Activated T-cell treated with anti-CD3 and anti-CD28 coated beads for 1 hour (primary cell): ENCODE measurements at places on chromosomes 6 and 20.

GRCh38 chr6:107656401-107656800 is 166.5 kb downstream of the SOBP start:
- no peak for DNase-seq

GRCh38 chr6:115004204-115004603 is 661.4 kb upstream of the HS3ST5 start:
- DNase-seq: no peak

GRCh38 chr6:139355777-139356445 is 18.5 kb downstream of the CITED2 start:
- no peak for DNase-seq

DNA sequence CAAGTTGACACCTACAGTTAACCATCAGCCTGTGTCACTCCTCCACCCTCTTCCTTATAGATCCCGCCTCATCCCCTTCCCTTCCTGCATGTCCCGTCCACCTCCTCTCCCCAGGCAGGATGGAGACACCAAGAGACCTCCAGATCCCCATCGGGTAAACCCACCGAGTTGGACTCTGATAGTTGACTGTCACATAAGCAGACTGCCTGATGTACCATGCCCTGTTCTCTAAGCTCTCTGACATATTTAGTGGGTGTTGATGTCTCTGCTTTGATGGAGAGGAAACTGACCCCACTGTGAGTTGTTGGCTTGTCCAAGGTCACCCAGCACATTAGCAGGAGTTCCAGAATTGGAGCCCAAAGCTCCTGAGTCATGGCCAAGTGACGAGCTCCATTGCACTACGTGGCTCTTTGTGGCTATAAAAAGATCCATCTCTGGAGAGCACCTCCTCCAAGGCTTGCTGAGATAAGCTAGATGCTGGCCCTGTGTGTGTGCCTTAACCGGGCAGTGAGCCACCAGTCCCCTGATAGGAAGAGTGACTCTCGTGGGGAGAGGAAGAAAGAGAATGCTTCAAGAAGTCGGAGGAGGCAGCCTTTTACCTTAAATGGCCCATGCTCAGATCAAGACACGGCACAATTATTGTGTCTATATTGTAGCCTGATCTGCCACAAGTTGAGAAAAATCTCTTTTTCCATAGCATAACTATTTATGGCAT is 236.0 kb upstream of the ECI2 start:
- DNase-seq: no peak

GRCh38 chr6:25698631-25699030 is 46.6 kb downstream of the SCGN start:
- DNase-seq: no peak

GRCh38 chr6:24699521-24700359 is 19.2 kb downstream of the C6orf62 start:
- DNase-seq: no peak

GRCh38 chr6:113481910-113482309 is 375.2 kb upstream of the MARCKS start:
- DNase-seq: no peak

DNA sequence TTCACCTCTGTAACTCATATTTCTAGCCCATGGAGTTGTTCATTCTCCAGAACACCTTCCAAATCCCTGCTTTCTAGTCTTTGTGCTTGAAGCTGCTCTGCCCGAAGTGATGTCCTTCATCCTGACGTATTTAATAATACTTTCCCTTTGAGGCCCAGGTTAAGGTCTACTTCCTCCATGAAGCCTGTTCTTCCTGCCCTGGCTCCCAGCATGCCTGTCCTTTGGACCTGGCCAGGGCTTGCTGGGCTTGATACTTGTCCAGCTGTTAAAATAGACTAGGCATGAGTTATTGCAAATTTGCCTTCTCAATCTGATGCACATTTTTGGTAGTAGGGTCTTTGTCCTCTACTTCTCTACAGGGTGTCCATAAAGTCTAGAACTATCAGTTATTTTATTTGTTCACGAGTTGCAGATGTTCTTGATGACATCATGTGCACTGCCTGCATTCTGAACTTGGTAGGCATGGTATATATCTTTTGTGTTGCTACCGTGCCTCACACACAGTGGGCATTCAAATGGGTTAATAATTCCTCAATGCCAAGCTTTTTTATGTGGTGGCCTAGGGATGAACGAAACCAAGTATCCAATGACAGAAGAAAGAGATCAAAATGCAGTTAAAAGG is 3.1 kb upstream of the MAP7 start:
- no peak for DNase-seq

DNA sequence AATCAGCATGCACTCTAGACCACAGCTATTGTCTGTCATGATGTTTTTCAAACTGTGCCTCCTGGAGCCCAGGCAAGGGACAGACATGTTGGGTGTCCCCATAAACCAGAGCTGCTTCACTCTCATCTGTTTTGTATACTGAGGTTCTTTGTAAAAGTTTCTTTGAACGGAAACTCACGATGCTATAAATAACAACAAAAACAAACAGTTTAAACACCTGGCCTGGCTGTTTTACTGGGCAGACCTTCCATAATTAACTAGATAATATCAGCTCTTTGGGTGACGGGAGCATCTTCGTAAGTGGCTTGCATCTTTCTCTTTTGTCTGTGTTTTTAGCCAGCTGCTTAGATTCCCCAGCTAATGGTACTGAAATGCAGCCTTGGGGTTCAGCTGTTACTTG is 190.3 kb downstream of the ZDHHC14 start:
- DNase-seq: no peak

- DNase-seq: no peak
Measured at GRCh38 chr6:140677781-140678528, 1303.5 kb upstream of the CITED2 start.

- DNase-seq: no peak
Measured at GRCh38 chr6:170280689-170281045, 10.2 kb downstream of the DLL1 start.

DNA sequence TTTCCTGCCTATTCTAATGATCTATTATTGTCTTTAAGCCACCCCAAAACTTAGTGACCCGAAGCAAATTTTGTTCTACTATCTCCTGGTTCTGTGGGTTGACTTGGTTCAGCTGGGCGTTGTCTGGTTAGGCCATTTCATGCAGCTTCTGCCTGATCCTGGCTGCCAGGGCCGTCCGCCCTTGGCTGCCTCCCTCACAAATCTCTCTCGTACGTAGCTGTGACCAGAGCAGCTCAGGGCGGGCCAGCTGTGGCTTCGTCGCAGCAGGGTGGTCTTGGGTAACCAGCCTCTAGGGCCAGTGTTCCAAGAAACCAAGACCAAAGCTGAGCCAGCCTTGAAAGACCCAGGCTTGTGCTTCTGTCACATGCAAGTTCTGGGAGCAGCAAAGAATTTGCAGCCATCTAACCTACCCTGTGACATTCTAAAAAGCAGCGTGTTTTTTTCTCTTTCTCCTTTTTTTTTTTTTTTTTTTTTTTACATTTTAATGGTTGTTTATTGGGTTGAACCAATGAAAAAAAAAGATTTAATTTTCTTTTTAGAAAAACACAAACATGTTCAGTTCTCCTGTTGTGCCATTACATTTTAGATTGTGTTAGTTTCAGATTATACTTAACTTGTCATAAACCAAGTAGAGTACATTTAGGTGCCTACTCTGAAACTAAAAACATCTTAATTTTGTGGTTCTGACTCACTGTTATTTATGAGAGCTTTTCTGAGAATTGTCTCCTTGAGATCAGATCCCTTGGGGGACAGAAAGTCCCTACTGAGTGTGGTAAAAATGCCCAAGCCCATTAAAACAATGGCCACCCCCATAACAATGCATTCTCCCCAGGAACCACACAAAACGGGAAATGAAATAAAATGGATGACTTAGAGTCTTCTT is 83.9 kb downstream of the ZDHHC14 start:
- DNase-seq: no peak

DNA sequence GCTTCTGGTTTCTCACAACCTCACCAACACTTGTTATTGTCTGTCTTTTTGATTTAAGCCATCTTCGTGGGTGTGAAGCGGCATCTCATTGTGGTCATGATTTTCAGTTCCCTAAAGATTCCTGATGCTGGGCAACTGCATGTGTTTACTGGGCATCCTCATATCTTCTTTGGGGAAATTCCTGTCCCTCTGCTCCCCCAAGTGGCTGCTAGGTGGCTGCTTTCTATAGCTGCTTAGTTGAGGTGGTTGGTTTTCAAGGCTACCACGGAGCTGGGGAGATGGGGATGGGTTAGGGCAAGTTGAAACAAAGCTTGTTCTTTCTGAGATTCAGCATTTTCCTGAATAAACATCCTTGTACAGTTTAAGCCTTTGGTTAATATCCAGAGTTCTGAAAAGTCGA is 403.9 kb upstream of the SULF2 start:
- no peak for DNase-seq

GRCh38 chr6:50899306-50899870 is 80.7 kb downstream of the TFAP2B start:
- DNase-seq: no peak

DNA sequence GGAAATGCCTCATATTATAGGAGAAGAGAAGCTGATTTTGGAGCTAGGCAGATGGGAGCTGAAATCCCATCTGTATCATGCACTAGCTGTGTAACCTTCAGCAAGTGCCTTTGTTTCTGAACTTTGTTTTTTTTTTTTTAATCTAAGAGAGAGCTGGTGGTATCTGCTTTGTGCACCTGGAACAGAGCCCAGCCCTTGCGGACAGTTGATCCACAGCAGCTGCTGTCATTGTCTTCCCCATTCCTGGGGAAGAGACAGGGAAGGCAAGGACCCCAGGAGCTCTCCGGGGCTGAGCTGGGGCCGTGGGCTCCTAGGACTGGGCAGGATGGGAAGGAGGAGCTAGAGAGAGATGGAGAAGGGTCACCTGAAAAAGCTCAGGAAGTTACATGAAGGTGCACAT is 92.1 kb downstream of the SYNJ2 start:
- DNase-seq: no peak

GRCh38 chr6:83735461-83735860 is 26.6 kb upstream of the SNAP91 start:
- DNase-seq: no peak

GRCh38 chr6:121961619-121962125 is 437.8 kb upstream of the HSF2 start:
- no peak for DNase-seq

GRCh38 chr6:18488526-18489270 is 101.5 kb downstream of the RNF144B start:
- DNase-seq: no peak

GRCh38 chr20:34968042-34968775 is 12.5 kb downstream of the MYH7B start:
- no peak for DNase-seq

- no peak for DNase-seq
Measured at GRCh38 chr6:39932386-39932910, 1.8 kb downstream of the MOCS1 start.

GRCh38 chr6:3081960-3082359 is 13.7 kb downstream of the RIPK1 start:
- DNase-seq: no peak

DNA sequence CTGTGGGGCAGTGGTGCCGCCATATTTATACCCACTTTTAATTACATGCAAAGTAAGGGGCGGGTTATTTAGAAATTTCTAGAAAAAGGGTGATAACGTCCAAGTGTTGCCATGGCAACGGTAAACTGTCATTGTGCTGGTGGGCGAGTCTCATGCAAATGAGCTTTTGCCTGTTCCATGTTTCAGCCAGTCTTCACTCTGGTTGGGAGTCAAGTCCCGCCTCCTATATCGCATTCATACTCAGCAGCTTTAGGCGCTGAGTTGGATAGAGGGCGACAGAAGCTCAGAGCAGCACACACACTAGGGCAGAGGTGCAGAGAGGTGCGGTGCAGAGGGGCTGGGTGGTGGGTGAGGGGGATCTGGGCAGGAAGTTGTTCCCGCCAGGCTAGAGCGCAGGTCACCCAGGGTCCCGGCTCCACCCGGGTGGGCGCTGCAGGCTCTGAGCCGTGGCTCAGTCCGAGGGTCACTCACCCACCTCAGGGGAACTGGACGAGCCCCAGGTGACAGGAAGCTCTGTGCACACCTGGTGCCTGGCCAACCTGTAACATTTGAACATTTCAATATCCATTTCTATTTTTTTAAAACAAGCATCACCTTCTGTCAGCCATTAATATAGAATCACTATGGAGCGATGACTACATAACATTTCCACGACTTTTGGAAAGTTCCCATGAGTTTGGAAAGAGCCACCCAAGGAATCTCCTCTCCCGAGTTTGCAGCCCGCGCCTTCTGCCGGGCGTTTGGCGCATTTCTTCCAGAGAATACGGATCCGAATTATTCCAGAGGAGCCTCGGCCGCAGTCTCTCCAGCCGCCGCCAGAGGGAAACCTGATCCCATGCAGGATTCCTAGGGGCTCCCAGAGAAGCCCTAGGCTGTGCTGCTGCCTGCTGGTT is 89.1 kb upstream of the PHACTR3 start:
- no peak for DNase-seq

- no peak for DNase-seq
Measured at GRCh38 chr20:23346002-23346401, 4.6 kb upstream of the NXT1 start.

GRCh38 chr6:45323656-45324224 is 4.4 kb upstream of the RUNX2 start:
- DNase-seq: no peak

GRCh38 chr20:41693136-41693979 is 75.2 kb upstream of the CHD6 start:
- peak; percentile 64 for DNase-seq

DNA sequence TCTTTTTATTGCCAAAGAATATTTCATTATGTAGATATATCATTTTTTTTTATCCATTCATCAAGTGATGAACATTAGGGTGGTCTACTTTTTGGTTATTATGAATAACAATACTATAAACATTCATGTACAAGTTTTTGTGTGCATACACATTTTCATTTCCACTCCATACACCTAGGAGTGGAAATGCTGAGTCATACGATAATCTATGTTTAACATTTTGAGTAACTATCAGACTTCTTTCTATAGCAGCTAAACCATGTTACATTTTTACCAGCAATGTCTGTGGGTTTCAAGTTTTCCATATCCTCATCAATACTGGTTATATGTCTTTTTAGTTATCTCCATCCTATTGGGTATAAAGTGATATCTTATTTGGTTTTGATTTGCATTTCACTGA is 65.7 kb downstream of the PRSS35 start:
- no peak for DNase-seq

DNA sequence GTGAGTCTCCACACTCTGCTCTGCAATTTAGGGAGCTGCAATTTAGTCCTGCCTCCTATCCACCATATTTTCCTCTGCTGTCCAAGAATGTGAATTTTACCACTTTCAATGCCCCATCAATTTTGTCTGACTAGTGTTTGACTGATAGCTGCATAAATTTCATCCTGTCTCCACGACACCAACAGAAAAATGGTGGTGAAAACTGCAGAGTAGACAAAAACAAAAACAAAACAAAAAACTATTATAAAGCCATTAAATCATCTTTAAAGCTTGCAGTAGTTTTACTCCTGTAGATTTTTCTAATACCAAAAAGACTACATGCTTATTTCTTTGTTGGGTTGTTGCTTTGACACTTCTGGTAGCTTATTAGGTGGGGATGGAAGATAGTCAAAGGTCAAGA is 322.0 kb downstream of the PAX1 start:
- DNase-seq: no peak
